Activated CD4-positive, CD25-positive, alpha-beta regulatory T cell (primary cell): ENCODE measurements at places on chromosomes 5 and 9.
A peak's percentile ranks its signal among the peaks of the same experiment; 100 is the strongest.

DNA sequence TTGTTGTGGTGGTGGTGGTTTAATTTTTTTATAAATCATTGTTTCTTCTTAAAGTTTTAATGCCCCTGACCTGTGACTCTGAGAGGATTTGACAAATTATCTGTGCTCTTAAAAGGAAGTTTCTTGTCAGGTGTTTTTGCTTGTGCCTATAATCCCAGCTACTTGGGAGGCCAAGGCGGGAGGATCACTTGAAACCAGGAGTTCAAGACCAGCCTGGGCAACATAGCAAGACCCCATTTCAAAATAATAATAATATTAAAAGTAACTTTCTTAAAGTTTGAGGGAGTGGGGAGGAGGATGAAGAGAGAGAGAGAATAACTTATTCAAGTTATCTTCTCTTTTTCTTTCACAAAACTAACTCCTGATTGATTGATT, 12.2 kb upstream of the ERMP1 start:
- DNase-seq = no peak

- no peak for DNase-seq
Measured at GRCh38 chr5:1507961-1508658, 15.7 kb downstream of the LPCAT1 start.

DNA sequence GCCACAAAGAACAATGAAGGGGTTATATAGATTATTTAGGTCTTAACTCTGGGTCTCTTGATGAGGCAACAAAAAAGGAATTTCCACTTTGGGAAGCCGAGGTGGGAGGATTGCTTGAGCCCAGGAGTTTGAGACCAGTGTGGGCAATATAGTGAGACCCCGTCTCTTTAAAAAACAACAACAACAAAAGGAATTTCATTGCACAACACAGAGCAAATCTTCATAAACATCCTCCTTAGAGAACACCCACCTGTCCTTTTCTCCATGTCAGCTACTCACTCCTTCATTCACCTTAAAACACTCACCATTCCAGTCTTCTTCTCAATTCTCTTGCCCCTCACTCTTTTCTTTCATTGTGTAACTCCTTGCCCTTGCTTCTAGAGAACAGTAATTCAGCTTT, 39.8 kb upstream of the CEMIP2 start:
- DNase-seq = no peak

GRCh38 chr9:97944612-97945011, 6.6 kb upstream of the HEMGN start:
- no peak for DNase-seq

- DNase-seq = no peak
Measured at GRCh38 chr5:81969912-81970311, 1.9 kb upstream of the ATG10 start.

DNA sequence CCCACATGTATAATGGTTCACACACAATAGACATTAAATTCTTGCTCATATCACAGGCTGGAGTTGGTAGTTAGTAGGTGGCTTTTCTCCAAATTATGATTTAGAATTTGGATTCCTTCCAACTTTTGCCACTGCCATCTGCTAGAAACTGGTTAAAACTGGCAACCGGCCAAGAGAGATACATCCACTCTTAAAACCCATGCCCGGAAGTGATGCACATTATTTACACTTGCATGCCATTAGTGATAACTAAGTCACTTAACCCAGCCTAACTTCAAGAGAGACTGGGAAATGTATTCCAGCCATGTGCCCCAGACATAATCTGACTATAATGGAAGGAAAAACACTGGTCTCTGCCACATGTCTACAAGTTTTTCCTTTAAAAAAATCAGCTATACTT, 395.7 kb upstream of the SEMA6A start:
- DNase-seq = no peak

DNA sequence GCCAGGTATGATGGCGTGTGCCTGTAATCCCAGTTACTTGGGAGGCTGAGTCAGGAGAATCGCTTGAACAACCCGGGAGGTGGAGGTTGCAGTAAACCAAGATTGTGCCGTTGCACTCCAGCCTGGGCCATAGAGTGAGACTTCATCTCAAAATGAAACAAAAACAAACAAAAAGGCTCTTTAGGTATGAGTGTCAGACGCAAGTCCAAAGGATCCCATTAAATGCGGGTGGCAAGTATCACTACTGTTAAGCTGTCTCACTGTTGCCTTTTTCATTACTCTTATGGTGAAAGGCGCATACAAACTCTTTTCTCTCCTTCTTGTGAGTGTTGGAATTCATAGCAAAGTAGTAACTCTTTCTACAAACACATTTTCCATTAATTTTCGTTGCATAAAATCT, 688.5 kb upstream of the CHD1 start:
- DNase-seq = no peak

DNA sequence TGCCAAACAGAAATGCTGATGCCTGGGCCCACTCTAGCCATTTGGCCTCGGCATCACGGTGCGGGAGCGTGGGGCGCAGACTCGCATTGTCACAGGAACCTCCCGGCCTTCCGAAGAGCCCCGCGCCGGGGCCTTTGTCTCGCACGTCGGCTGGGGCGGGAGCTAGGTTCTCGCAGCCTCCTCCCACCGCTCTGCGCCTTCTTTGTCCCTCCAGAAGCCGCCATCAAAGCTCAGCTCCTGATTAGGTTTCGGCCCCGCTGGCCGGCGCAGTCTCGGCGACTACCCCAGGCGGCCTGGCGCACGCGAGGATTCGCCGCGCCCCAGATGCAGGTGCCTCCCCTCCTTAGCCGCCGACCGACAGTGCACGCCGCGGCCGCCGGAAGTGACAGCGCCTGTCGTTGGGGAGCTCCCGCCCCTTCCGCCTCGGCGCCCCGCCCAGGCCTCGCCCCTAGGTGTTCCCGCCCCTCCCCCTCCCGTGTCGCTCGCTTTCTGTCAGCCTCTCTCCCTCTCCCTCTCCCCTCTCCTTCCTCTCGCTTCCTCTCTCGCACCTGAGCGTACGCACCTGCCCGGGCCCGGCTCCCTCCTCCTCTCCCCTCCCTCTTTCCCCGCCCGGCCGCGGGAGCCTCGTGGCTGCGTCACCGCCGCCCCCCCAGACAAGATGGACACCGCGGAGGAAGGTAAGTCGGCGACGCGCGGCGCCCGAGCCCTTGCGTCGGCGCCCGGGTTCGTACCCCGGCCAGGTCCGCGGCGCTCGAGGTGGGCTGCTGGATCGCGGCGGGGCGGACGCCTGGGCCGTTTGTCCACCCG, at the start of gene MARCHF6:
TSS of gene MARCHF6 (plus strand) at position 455 of the 807 bp plus-strand sequence. CDS start at position 659, 204 bp downstream.
- DNase-seq = peak; percentile 94

DNA sequence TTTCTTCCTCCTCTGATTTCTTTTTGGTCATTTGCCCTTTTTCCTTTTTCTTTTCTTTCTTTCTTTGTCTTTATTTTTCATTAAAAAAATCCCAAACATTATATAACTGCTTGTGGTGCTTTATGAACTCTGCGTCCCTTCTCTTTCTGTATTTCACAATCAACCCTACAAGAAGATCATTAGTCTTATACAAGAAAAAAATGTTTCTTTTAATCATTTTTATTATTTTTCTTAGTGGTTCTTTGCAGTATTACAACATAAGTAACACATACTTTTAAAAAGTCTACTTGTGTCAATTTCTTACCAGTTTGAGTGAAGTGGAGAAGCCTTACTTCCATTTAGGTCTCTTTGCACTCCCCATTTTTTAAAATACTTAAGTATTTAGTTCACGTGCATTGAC, 212.7 kb upstream of the SMC2 start:
- no peak for DNase-seq

GRCh38 chr5:15957124-15957523, 222.5 kb downstream of the MARCHF11 start:
- no peak for DNase-seq

DNA sequence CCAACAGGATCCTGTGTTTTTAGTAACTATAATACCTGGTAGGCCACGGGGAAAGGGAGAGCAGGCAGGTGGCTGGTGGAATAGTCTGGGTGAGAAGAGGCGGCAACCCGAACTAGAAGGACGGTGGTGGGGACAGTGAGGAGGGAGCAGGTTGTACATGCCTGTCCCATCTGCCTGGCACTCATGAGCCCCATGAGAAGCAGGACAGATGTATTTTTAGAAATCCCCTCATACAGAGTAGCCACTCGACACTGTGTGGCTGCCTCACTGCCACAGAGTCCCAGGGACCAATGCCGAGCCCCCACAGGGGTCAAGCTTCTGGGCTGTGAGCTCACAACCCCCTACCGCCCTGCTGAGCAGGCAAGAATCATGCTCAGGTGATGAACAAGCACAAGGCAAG, 136.6 kb downstream of the SEC61B start:
- DNase-seq = no peak

GRCh38 chr9:138021251-138022056, 143.9 kb downstream of the CACNA1B start:
- no peak for DNase-seq

DNA sequence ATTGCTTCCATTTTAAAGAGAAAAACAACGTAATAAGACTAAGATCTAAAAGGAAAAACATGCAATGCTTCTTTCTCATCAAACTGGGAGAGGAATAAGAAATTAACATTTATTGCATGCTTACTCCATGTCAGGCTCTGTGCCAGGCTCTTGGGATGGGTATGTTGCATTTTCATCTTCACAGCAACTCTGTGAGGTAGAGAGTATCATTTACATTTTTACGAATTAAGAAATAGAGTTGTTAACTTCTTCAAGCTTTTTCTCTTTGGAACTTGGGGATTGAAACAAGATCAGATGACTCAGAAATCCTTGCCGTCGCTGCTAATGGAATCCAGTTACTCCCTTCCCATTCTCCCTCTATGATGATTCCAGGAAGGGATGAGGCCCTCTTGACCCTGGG, 39.5 kb downstream of the PDE8B start:
- DNase-seq = no peak

GRCh38 chr5:135834639-135835529, at the start of gene SLC25A48:
TSS of gene SLC25A48 (plus strand) at chr5:135834663. CDS start at chr5:135834848, 185 bp downstream.
- no peak for DNase-seq

DNA sequence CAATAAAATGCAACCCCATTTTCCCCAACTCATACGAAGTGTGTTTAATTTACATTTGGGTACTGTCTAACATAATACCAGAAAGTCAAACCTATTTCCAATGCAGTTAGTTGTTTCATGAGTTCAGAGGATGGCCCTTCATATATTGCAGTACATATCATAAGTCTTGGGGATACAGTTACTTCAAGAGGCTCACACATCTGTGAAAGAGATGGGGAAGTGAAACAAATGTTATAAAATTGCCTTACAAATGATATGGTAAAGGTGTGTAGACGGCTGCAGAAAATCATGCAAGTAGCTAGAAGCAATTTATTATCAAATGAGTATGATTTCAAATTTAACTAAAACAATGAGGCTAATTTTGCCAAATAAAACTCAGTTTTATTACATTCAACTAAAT, 219.0 kb upstream of the CDH12 start:
- no peak for DNase-seq

- DNase-seq = no peak
Measured at GRCh38 chr9:98730871-98731270, 22.1 kb upstream of the GABBR2 start.

- DNase-seq = no peak
Measured at GRCh38 chr5:150618163-150618562, 22.3 kb upstream of the SYNPO start.

DNA sequence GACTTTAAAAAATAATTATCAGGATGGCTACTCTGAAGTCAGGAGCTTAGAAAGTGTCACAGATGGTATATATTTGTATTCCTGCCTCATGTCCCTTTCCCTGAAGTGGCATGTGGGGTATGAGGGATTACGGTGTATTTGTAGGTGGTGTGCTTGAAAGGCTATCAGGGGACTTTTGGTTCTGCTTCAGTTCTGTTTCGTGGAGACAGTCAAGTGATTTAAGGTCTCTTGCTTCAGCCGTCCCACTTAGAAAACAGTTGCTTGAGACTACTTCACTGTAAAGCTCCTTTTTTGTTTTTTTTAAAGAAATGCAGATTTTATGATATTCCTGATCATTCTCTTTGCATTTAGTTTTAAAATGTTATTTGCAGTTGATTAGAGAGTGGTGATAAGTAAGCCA, 18.3 kb downstream of the PARP8 start:
- no peak for DNase-seq

- DNase-seq = no peak
Measured at GRCh38 chr5:98121036-98121936, 652.2 kb upstream of the RGMB start.

DNA sequence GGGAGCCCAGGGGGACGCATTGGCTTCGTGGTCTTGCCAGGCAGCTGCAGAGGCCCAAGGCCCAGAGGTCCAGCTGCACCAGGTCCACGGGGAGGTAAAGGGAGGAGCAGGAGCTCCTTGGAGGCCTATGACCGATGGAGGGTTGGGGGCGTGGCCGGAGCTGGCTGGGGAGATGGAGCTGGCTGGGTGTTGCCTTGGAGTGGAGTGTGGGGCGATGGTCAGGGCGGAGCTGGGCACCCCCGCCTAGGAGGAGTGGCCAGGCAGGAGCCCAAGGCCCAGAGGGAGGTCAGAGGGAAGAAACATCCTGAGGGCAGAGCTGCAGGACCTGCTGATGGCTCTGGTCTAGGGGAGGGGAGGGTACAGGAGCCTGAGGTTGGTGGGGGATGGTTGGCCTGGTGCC, 44.6 kb downstream of the KCNT1 start:
- DNase-seq = no peak

GRCh38 chr5:174828804-174829510, 104.6 kb downstream of the MSX2 start:
- no peak for DNase-seq

GRCh38 chr5:7606840-7607465, 211.0 kb downstream of the ADCY2 start:
- DNase-seq = no peak

GRCh38 chr5:80122579-80122978, 87.4 kb downstream of the THBS4 start:
- DNase-seq = no peak

- DNase-seq = peak; percentile 51
Measured at GRCh38 chr5:157252711-157253465, 13.0 kb upstream of the CYFIP2 start.

DNA sequence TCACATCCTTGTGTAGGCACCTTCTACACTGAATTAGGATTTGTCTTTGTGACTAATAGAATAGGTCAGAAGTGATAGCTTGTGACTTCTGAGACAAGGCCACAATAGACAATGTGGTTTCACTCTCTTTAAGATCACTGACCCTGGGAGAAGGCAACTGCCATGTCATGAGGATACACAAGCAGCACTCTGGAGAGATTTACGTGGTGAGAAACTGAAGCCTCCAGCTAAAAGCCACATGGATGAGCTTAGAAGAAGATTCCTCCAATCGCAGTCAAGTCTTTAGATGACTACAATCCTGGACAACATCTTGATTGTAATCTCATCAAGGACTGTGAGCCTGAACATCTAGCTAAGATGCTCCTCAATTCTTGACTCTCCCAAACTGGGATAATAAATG, 206.6 kb downstream of the ESM1 start:
- no peak for DNase-seq

GRCh38 chr5:99587983-99588382, 659.2 kb upstream of the CHD1 start:
- DNase-seq = no peak

DNA sequence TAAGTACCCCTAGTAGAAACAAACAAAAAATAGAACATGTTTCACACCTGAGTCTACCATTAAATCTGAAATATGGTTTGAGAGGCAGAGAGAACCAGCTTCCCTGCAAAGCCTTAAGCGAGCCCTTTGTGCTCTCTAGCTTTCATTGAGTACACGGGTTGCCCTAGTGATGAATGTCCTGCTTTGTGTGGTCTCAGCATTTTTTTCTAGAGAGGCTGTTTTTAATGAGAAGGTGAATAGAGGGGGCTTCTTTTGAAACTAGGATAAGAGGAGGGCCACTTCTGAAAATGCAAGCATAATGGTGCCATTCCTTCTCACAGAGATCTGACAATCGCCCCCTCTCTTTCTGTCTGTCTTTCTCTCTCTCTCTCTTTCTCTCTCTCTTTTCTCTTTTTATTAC, 131.3 kb downstream of the MACIR start:
- DNase-seq = no peak

- DNase-seq = no peak
Measured at GRCh38 chr5:81162501-81162900, 70.6 kb upstream of the CKMT2 start.
